Nephron progenitor cell (in vitro differentiated cells): ENCODE measurements at places on chromosomes 16 and 17.
A peak's percentile ranks its signal among the peaks of the same experiment; 100 is the strongest.

DNA sequence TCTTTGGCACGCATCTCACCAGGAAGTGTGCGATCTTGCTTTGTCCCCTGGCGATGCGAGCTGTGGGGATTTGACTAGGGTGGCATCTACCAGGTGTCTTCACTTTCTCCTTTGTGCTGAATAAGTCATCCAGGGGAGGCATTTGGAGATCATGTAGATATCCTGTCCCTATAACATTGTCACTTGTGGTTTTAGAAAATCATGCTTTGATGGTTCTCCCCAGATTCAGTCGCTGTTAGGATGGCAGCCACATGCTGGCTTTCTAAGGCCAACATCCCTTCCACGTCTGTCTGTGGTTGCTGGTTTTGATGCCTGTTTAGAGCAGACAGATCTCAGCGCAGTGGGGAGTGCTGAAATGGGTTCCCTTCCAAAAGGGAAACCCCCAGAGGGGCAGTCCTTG is 2.5 kb downstream of the ADAD2 start:
- H3K4me3 ChIP-seq = no peak overlapping the region
- H3K27me3 ChIP-seq = peaks cover 11% of the 10 kb centered on the region
- no peak for DNase-seq
- H3K27ac ChIP-seq = no peak overlapping the region

GRCh38 chr17:40467281-40467867 is 24.1 kb downstream of the IGFBP4 start:
- peaks cover 8% of the 10 kb centered on the region for H3K36me3 ChIP-seq
- H3K4me1 ChIP-seq = peaks cover 38% of the 10 kb centered on the region
- peaks cover 9% of the 10 kb centered on the region for H3K27me3 ChIP-seq
- H3K4me3 ChIP-seq = no peak overlapping the region

DNA sequence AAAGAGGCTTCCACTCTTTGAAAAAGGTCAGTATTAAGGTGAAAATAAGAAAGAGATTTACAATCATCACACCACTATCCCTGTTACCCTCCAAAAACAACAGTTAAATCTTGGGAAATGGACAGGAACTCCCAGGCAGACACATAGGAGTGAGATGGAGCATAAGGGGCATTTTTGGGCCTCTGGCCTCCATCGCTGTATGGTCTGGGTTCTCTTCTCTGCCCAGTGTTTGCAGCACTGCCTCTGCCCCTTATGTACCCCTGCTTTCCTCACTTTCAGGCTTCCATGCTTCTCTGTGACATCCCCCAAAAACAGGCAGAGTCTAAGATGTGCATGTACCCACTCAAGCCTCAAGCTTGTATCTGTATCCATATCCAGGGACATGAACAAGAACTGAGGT is 630 bp upstream of the HOXB2 start:
- H3K27ac ChIP-seq = peak overlapping the region; percentile 100
- DNase-seq = no peak
- H3K36me3 ChIP-seq = peaks cover 45% of the 10 kb centered on the region
- H3K27me3 ChIP-seq = peaks cover 6% of the 10 kb centered on the region
- H3K4me3 ChIP-seq = peak overlapping the region; percentile 99

DNA sequence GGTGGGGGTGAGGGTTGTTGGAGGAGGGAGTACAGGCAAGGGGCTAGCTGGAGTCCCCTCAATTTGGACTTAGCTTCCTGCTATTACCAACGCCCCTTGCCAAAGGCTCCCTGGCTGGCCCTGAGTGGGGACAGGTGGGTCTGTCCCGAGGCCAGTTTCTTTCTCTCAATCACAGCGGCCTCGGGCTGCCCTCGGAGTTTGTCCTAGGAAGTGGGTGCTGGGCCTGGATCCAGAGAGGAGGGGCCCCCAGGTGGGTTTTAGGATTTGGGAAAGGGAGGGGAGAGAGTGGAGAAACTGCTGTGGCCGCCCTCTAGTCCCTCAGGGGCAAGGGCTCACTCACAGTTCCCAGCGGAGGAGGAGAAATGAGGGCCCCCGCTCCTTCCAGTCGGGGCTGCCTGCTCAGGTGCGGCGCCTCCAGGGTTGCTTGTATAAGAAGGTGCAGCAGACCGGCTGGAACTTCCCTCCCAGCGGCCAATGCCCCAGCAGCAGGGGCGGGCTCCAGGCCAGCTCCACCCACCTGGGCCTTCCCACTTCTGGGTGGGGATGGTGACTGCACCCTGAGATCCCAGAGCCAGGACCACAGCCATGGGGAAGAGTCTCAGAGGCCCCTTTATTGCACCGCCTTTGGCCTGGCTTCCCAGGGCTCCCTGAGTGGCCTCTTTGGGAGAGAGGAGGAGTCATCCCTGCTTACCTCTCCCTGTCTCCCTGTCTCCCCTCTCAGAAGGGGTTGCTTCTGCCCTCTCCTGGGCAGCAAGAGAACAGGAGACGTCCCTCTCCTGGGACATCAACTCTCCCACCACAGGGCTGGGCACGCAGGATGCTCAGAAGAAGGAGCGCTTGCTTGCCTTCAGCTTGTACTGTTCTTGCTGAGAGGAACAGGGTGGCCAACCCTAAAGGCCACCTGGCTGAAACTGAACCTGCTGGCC is 112.0 kb upstream of the SMURF2 start:
- peak overlapping the region; percentile 73 for H3K4me3 ChIP-seq
- H3K27me3 ChIP-seq = peaks cover 51% of the 10 kb centered on the region

- peaks cover 3% of the 10 kb centered on the region for H3K27me3 ChIP-seq
- H3K4me1 ChIP-seq = peaks cover 74% of the 10 kb centered on the region
- peak; percentile 71 for DNase-seq
- no peaks in the 10 kb centered on the region for H3K36me3 ChIP-seq
- H3K27ac ChIP-seq = peak within 1 kb of the TSS; percentile 60
These were observed at the start of gene ADGRG1 for GRCh38 chr16:57628008-57628781. Gene ADGRG1, plus strand, starts transcription at chr16:57628630. Its CDS starts 21,658 bp downstream, at chr16:57650288.

DNA sequence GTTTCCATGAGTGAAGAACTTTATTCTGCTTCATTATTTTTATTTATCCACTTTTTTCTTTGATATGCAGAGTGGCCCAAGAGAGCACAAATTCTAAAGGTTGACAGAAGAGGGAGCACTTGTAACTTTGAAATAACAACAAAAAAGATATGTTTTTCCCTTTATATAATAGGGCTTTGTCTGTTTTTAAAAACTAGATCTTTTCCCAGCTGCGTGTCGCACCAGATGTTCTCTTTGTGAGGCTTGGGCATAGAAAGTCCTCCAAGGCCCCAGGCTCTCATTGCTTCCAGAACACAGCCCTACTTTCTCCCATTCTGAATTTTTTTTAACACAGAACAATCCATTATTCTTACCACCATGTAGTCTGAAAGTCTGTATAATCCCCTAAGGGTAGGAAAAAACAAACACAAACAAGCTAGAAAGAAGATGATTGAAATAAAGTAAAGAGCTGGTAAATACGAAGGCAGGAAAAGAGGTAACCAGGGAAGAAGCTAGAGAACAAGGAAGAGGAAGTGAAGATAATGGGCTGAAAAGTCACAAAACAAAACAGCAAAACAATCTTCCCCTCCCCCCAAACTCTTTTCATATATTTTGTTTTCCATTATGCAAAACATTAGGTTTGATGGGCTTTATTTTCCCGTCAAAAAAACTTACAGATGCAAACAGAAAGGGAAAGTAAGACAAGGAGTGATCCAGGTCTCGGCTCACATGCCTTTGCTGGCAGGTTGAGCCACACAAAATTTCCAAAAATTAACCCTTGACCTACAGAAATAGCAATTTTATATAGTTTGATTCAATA is 160.4 kb downstream of the ABCA8 start:
- H3K4me3 ChIP-seq = no peak overlapping the region
- DNase-seq = no peak
- peaks cover 29% of the 10 kb centered on the region for H3K4me1 ChIP-seq
- H3K27ac ChIP-seq = no peak overlapping the region
- no peaks in the 10 kb centered on the region for H3K27me3 ChIP-seq

- H3K4me3 ChIP-seq = no peak overlapping the region
- DNase-seq = no peak
- no peak overlapping the region for H3K27ac ChIP-seq
- H3K4me1 ChIP-seq = no peaks in the 10 kb centered on the region
These were observed 70.7 kb downstream of the OMG start for GRCh38 chr17:31226373-31226772.

- H3K4me3 ChIP-seq = peak overlapping the region; percentile 82
- H3K27ac ChIP-seq = no peak overlapping the region
- peak; percentile 72 for DNase-seq
- H3K27me3 ChIP-seq = peaks cover 4% of the 10 kb centered on the region
- H3K4me1 ChIP-seq = peaks cover 42% of the 10 kb centered on the region
- H3K36me3 ChIP-seq = peaks cover 40% of the 10 kb centered on the region
These were observed 747 bp downstream of the ATXN7L3 start for GRCh38 chr17:44198721-44199552.

DNA sequence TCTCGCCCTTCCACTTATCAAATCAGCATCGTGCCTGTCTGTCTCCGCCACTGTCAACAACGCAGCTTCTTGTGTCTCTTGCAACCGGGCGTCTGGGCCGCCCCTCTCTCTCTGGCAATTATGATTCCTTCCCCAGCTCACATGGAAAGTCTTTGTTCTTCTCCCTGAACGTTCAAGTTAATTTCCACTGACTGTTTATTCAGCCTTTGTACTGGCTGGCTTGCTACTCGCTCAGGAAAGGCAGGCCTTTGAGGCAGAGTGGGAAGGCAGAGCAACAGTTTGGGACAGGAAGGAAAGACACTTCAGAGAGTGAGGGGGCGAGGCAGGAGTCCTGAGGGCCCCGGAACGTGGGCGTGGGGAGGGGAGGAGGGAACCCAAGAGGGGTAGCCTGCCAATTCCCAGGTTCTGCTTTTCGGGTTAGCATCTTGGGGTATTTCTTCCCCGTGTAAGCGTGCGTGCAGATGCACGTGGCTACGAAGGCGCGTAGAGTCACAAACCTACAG is 50.8 kb downstream of the AKAP1 start:
- H3K27me3 ChIP-seq = no peaks in the 10 kb centered on the region
- no peak overlapping the region for H3K4me3 ChIP-seq
- H3K4me1 ChIP-seq = peaks cover 39% of the 10 kb centered on the region
- no peak for DNase-seq
- H3K36me3 ChIP-seq = no peaks in the 10 kb centered on the region

DNA sequence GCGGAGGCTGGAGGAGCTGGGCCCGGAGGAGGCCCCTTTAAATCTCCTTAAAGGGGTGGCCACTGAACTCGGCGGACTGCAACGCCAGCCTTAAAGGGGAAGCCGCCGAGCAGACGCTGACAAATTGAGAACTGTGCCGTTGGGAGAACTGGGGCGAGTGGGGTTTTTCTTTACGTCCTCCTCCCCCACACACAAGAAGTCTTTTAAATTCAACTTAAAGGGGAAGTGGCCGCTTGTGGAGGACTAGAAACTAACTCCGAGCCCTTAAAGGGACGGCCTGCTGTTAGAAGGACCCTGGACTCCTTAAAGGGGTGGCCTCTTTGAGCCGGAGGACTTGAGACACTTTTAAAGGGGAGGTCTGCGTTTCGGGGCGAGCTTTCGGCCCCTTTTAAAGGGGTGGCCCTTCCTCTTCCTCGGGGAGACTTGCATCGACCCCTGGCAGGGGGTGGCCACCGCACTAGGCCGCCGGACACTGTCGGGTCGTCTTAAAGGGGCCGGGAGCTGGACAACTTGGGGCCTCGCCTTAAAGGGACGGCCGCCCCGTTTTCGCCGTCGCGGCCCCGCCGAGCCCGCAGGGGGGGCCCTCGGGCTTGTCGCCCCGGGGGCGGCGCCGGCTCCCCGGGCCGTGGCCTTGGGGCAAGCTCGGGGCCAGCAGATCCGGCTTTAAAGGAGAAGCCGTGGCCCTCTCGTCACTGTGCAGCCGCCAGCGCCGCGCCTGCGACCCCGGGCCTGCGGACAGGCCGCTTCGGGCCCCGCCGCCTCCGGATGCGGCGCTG is 688 bp downstream of the FBRS start:
- H3K4me3 ChIP-seq = peak overlapping the region; percentile 98
- peaks cover 45% of the 10 kb centered on the region for H3K4me1 ChIP-seq
- peaks cover 2% of the 10 kb centered on the region for H3K27me3 ChIP-seq

DNA sequence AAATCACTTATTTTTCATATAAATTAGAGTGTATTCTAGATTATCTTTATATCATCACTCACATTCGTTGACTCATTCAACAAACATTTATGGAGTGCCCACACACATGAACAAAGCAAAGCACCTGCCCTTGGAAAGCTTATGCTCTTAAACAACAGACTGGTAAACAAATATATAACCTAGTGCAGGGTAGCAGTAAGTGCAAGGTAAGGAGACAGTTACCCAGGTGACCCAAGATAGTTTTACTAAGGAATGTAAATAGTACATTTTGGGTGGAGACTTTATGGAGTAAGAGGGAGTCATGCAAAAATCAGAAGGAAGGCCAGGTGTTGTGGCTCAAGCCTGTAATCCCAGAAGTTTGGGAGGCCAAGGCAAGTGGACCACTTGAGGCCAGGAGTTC is 40.4 kb upstream of the HELZ start:
- no peak overlapping the region for H3K27ac ChIP-seq
- DNase-seq = no peak
- no peaks in the 10 kb centered on the region for H3K36me3 ChIP-seq
- peaks cover 5% of the 10 kb centered on the region for H3K27me3 ChIP-seq

DNA sequence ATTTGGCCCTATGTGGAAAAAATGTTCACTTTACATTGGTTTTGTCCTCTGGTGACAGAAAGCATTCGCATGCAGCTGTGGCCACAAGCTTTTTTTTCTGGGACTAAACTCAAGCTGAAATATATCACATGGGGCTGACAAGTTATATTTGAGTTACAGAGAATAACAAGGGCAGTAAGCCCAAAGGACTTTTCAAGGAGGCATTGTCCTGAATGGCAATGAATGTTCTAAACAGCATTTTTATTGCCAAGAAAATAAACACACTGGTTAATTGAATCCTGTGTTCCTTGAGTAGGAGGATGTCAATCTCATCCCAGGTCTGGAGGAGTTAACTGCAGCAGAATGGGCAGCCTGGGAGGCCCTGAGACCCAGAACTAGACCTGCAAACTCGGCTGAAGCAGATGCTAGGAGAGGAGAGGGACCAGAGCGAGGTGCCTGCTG is 114.5 kb downstream of the COPRS start:
- H3K4me1 ChIP-seq = peaks cover 43% of the 10 kb centered on the region
- peaks cover 12% of the 10 kb centered on the region for H3K27me3 ChIP-seq
- no peak overlapping the region for H3K27ac ChIP-seq
- H3K36me3 ChIP-seq = no peaks in the 10 kb centered on the region

GRCh38 chr16:57024894-57025680 is 35.7 kb downstream of the NLRC5 start:
- no peak overlapping the region for H3K4me3 ChIP-seq
- no peak overlapping the region for H3K27ac ChIP-seq
- no peaks in the 10 kb centered on the region for H3K36me3 ChIP-seq
- no peak for DNase-seq
- H3K4me1 ChIP-seq = no peaks in the 10 kb centered on the region

- peaks cover 12% of the 10 kb centered on the region for H3K4me1 ChIP-seq
- H3K36me3 ChIP-seq = no peaks in the 10 kb centered on the region
- peak overlapping the region; percentile 86 for H3K4me3 ChIP-seq
- peaks cover 43% of the 10 kb centered on the region for H3K27me3 ChIP-seq
- no peak overlapping the region for H3K27ac ChIP-seq
These were observed 13.2 kb upstream of the RGS9 start for GRCh38 chr17:65123757-65124675.

GRCh38 chr16:68085259-68086071 is at the start of gene NFATC3:
Gene NFATC3, plus strand, starts transcription at chr16:68085370. Its CDS starts 312 bp downstream, at chr16:68085682.
- no peaks in the 10 kb centered on the region for H3K27me3 ChIP-seq
- H3K4me3 ChIP-seq = peak within 1 kb of the TSS; percentile 85
- H3K4me1 ChIP-seq = peaks cover 67% of the 10 kb centered on the region
- H3K27ac ChIP-seq = peak within 1 kb of the TSS; percentile 99
- H3K36me3 ChIP-seq = no peaks in the 10 kb centered on the region
